ENCODE measurements at places on chromosomes 5 and 9. TPM values are rescaled to one million over a fixed set of nuclear protein-coding genes. Genes with fewer than 3 reads are reported as not detected.

- no peak for DNase-seq
Observed at GRCh38 chr5:14705556-14705955, 41.0 kb downstream of the OTULIN start.

GRCh38 chr9:35272989-35273388, 111.2 kb downstream of the UNC13B start:
- no peak for DNase-seq

DNA sequence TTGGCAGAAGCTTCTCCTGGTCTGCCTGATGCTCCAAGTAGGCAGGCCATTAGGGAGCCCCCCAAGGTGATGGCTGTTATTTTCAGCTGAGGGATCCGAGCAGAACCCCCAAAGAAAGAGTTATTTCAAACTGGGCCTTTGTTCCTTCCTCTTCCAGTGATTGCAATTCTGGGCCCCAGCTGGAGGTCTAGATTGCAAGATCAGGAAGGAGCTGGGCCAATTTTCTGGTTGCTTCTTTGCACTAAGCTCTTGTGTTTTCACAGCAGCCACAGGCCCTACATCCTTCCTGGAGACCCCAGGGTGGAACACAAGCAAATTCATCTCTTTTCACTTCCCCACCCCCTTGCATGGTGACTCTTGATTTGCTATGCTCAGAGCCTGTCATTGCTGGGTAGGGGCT, 215.0 kb downstream of the SEMA6A start:
- no peak for DNase-seq

DNA sequence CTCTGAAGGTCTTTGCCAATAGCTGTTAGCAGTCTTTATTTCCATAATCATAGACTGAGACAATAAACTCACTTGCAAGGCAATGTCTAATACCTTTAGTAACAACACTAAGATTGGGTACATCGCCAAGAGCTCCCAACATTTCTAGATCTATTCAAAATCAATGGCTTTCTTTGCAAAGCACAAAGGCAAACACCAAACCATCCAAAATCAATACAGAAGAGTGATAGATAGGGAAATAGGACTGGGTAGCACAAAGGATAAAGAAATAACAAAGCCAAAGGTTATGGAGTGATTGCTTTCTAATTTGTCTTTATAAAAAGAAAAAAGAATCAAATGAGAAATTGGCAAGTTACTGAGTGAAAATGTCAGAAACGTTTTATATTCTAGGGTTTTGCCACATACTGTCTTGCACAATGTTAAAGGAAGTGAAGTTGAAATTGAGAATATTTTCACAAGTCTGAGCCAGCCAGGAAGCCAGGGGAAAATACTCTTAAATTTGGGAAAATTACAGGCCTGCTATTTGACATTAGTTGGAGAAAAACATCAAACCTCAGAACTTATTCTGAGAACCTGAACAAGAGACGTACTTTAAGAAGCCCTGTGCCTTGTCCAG, 53.3 kb upstream of the LHFPL2 start:
- no peak for DNase-seq

DNA sequence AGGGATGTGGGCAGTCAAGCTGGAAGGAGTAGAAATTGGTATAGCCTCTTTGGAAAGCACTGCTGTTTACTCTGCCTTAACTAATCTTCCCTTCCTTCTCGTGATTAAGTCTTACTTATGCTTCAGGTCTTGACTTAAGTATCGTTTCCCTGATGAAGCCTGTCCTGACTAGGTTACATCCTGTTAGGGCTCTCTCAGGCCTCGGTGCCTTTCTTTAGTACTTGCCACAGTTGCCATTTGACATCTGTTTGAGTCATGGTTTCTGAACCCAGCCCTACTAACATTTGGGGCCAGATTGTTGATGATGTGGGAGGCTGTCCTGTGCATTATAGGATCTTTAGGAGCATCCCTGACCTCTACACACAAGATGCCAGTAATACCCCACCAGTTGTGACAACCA, 94.4 kb downstream of the GAPVD1 start:
- no peak for DNase-seq

DNA sequence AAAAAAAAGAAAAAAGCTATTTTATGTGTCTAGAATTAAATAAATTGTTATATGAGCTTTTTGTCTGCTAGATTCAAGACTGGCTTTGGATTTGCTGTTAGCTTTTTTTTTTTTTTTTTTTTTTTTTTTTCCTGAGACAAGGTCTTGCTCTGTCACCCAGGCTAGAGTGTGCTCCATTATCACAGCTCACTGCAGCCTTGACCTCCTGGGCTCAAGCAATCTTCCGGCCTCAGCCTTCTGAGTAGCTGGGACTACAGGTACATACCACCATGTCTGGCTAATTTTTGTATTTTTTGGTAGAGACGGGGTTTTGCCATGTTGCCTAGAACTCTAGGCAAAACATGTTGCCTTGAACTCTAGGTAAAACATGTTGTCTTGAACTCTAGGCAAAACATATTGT, 16.7 kb downstream of the GPBP1 start:
- DNase-seq = no peak

GRCh38 chr5:177476531-177477233, 3.2 kb upstream of the DBN1 start:
- no peak for DNase-seq

DNA sequence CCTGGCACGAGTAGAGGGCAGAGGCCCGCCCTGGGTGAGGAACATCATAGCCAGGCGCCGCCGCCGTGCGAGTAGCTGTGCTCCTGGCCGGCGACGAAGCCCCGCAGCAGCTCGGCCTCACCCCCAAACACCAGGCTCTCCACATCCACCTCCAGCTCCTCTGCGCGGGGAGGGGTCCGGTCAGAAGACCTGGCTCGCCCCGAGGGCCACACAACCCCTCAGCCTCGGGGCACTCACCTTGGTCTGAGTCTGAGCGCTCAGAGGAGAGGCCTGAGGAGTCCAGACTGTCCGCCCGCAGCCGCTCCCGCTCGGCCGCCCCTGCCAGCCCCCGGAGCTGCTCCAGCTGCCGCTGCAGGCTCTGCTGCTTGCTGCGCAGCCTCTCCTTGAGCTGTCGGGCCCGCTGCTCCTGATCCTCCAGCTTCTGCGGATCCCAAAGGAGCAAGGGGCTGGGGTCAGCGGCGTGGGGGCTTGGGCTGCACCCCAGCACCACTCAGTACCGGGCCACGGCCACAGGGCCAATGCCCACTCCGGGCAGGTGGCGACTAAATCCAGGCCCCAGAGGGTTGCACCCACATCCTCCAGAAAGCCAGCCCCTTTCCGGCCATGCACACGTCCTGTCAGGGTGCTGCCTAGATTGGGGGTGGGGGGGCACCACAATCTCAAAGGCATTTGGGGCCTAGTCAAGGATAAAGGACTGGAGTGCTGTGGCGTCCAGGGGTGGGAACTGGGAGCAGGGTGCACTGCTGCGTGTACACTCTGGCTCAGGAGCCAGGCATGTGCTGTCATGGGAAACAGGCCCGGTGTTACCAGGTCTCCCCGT, 3.9 kb downstream of the MXD3 start:
- peak; percentile 62 for DNase-seq

DNA sequence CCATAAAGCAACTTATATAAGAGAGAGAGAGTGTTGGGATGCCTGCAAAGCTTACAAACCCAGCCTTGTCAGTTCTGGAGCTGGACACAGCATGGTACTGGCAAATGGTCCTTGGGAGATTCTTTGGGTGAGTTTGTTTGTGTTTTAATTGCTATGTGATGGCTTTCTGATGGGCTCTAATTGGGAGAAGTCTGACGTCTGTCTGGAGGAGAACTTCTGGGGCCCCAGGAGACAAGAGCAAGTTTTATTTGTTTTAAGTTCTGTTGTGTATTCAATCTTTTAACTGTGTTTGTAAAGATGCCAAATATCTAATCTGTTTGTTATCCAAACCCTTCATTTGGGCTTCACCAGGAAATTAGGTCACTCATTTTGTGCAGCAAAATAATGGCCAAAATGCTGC, 50.3 kb upstream of the AFAP1L1 start:
- no peak for DNase-seq

- DNase-seq = no peak
Observed at GRCh38 chr9:96618209-96619123, 1.2 kb downstream of the CDC14B start.

- no peak for DNase-seq
Observed at GRCh38 chr5:147437161-147437596, 72.7 kb downstream of the DPYSL3 start.

DNA sequence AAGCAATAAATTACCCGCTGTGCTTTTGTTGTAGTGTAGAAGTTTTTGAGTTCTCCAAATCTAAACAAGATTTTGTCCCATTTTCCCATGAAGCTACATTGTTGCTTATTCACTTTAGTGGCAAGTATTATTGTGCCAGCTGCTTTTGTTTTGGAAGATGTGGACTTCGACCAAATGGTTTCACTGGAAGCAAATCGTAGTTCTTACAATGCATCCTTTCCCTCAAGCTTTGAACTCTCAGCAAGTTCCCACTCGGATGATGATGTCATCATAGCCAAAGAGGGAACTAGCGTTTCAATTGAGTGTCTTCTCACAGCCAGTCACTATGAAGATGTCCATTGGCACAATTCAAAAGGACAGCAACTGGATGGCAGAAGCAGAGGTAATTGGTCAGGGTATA, 10.9 kb downstream of the MFAP3 start:
- DNase-seq = no peak

DNA sequence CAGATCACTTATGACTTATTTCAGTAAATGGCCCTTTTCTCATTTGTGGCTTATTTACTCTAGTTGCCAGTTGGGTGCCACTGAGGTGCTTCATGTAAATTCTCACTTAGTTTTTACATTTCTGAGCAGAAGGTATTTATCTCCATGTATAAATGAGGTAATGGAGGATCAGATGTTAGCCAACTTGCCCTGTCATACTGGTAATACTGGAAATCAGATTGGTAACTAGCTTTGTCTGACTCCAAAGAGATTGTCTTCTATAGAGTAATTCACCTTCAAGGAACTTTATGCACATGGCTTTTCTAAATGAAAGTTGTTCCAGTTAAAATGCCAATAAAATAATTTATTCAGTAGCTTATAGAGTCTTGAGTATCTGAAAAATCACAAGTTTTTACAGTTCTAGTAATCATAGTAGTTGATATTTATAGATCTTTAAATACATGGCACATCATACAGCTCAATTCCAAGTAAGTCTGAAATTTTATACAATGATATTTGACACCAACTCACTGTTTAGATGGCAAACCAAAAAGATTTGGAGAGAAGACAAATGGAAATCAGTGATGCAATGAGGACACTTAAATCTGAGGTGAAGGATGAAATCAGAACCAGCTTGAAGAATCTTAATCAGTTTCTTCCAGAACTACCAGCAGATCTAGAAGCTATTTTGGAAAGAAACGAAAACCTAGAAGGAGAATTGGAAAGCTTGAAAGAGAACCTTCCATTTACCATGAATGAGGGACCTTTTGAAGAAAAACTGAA, 28.8 kb downstream of the RAB14 start:
- no peak for DNase-seq

DNA sequence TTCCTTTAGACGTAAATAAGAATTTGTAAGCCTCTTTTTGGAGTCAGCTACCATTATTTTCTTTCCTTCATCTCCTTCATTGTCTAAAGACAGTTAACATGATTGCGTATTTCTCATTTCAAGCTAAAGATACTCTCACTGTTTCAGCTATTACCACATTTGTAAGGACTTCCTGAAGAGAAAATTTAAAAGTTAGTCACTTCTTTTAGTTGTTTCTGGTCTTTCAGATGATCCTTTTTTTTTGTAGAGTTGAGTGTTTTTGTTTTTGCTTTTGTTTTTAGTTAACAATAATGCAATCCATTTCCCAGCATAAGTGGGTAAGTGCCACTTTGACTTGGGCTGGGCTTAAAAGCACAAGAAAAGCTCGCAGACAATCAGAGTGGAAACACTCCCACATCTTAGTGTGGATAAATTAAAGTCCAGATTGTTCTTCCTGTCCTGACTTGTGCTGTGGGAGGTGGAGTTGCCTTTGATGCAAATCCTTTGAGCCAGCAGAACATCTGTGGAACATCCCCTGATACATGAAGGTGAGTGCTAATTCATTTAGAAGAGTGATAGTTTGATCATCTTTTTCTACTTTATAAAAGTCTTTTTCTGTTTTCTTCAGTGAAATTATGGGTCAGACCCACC, 2.0 kb downstream of the IL31RA start:
- DNase-seq = no peak

GRCh38 chr5:43301653-43302091, 11.5 kb downstream of the HMGCS1 start:
- DNase-seq = no peak

DNA sequence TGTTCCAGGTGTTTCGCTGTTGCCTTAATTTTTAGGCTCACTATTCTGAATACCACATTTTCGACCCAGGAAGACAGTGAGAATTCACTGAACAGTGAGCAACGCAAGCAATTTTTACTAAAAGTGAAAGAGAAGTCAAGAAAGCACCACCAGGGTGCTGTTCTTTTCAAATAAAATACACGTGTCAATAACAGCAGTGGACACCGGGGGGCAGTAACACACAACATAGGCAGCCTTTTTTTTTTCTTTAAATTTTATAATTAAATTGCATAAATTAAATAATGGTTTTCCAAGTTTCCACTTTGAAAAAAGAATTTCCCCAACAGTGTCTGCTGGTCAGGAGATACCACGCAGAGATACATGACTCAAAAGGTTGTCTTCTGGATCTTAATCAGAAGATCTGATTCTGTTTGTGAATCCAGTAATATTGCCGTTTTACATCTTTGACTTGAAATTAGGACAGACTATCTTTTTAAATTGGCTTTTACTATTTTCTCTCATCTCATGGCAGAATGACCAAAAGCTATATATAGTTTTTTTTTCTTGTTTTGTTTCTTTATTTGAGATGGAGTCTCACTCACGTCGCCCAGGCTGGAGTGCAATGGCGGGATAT, 47.1 kb upstream of the SH3GL2 start:
- peak; percentile 29 for DNase-seq

DNA sequence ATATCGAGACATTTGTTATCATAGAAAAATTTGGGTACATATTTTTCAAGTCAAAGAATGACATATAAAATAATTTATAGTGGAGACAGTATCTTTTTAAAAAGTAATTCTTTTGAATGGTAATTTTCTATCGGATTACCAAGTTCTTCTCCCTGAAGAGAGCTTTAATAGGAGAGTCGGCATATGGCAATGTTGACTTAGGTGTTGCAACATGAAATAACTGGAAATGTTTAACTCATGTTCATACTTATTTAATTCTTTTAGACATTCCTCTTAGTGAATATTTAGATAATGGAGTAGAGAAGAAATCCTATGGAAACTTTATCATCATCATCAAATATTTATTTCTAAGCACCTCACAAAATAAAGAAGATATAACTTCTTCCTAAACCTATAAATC, 118.2 kb upstream of the CTNND2 start:
- no peak for DNase-seq

- DNase-seq = peak; percentile 59
Observed at GRCh38 chr5:71778678-71779276, 59.7 kb downstream of the CARTPT start.

FBXO10 gene
- 13.2 TPM for total RNA-seq

SPINK7 gene
- total RNA-seq = not detected

C8G gene
- total RNA-seq = 2.2 TPM

ZNF367 gene
- 31.6 TPM for total RNA-seq

TMEM245 gene
- 40.8 TPM for total RNA-seq

SHISAL2B gene
- total RNA-seq = not detected

ZNF483 gene
- 3.2 TPM for total RNA-seq

PTPDC1 gene
- 5.0 TPM for total RNA-seq
